Midbrain (tissue), 1 donor: ENCODE measurements at places on chromosomes 6 and 20.

- peak; percentile 4 for DNase-seq
Observed at GRCh38 chr20:8385247-8385646, 253.2 kb downstream of the PLCB1 start.

- no peak for DNase-seq
Observed at GRCh38 chr6:33202799-33203198, 1.7 kb upstream of the HSD17B8 start.

- peak; percentile 95 for DNase-seq
Observed at GRCh38 chr6:2989332-2990247, 10.1 kb upstream of the NQO2 start.

GRCh38 chr6:43952746-43953145, 174.5 kb downstream of the MRPL14 start:
- DNase-seq = no peak

GRCh38 chr6:158669145-158670035, 19.5 kb downstream of the SYTL3 start:
- DNase-seq = no peak
